Natural killer cell (primary cell): ENCODE measurements at places on chromosomes 13 and 19. TPM values are rescaled to one million over a fixed set of nuclear protein-coding genes. Genes with fewer than 3 reads are reported as not detected.

- DNase-seq, result no peak
Observed at GRCh38 chr13:100068133-100068931, 20.6 kb upstream of the PCCA start.

DNA sequence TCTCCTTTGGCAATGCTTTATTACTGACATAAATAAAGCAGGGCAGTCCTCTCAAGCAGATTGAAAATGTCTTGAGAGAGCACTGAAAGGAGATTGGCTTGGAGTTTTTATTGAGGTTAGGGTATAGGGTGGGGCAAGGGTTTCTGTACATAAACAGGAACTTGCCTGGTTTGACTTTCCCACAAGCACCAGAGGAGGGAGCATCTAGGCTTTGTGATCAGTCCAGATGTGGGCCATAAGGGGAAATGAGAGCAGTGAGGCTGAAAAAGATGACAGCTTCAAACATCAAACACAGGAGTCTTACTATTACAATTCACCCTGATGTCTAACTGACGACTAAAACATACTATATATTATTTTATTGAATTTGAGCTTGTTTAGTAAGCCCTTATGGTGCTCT lies 260.9 kb downstream of the MTUS2 start:
- no peak for DNase-seq

The ZSCAN4 gene
- not detected for total RNA-seq

The PLK5 gene
- total RNA-seq, result not detected

The OR4F17 gene
- not detected for total RNA-seq

The CHST8 gene
- not detected for total RNA-seq
